ENCODE measurements at places on chromosomes 11 and 22.

DNA sequence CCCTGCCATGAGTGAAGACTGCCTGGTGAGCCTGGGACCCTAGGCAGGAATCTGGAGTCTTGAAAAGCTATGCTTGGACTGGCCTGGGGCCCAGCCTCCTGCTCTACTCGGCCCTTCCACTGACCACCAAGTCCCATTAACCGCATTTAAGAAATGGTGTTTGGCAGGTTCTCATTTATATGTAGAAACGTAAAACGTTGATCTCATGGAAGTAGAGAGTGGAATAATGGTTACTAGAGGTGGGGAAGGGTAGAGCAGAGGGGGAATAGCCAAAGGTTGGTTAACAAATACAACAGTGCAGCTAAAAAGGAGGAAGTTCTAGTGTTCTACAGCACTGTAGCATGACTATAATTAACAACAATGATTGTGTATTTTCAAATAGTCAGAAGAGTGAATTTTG lies 72.9 kb upstream of the EED start:
- DNase-seq: no peak

DNA sequence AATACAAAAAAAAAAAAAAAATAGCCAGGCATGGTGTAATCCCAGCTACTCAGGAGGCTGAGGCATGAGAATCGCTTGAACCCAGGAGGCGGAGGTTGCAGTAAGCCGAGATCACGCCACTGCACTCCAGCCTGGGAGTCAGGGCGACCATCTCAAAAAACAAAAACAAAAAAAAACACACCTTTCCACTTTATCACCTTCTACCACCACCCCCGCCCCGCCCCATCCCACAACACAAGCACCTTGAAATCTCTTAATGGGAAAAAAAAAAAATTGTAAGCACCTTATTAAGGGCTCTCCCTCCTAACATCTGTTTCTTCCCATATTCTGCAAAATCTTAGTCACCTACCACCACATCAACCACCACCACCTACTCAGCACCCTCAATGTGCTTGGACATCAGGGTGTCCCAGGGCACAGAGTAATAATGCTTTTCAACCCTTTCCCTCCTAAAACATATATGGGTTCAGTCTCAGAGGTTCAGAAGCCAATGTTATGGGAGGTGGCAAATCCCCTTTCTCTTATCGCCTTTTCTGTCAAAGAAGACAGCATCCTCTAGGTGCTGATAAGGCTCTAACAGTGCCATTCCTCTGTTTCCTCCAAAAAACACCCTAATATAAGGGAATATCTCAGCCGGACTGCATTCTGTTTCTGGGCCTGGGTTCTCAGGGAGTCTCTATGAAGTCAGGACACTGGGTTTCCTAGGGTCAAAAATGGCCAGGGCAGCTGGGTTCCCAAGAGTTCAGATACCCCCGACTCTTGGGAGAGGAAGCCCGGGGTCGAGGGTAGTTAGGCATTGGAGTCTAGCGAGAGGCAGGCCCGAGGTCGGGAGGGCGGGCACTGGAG lies 718 bp downstream of the INTS5 start:
- DNase-seq: no peak

- no peak for DNase-seq
Measured at GRCh38 chr22:35839841-35840301, 122.2 kb downstream of the APOL5 start.

GRCh38 chr11:44824300-44824704 lies 97.5 kb downstream of the TSPAN18 start:
- no peak for DNase-seq

- no peak for DNase-seq
Measured at GRCh38 chr11:34356576-34356912, 1.3 kb downstream of the ABTB2 start.

GRCh38 chr11:1293619-1294015 lies 15.8 kb downstream of the TOLLIP start:
- DNase-seq: no peak

GRCh38 chr22:46072981-46073682 lies 77.2 kb upstream of the PPARA start:
- no peak for DNase-seq

DNA sequence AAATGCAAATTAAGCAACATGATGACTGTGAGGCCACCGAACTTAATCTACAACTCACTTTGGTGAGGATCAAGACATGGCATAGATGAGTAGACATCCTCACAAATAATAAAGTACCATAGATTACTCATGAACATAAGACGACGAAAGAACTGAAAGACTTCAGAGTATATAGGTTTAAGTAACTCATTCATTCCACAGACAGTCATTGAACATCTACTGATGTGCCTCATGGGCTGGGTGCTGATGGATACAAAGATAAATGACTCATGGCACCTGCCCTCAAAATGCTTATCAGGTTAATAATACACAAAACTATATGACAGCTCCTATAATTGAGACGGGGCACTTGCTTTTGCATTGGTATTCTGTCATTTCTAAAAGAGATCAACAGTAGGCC lies 63.3 kb downstream of the ZC3H12C start:
- DNase-seq: no peak

Data from stimulated activated CD4-positive, alpha-beta T cell treated with anti-CD3 and anti-CD28 coated beads, TNF-alpha, amount 100 ng/mL, for 1 hour (primary cell).